ENCODE measurements at places on chromosomes 6 and 20.

GRCh38 chr6:827431-827830 lies 134.5 kb upstream of the EXOC2 start:
- DNase-seq: no peak

- no peak for DNase-seq
Observed at GRCh38 chr6:169968541-169969270, 217.3 kb downstream of the ERMARD start.

- no peak for DNase-seq
Observed at GRCh38 chr20:16611817-16612216, 38.6 kb upstream of the KIF16B start.

DNA sequence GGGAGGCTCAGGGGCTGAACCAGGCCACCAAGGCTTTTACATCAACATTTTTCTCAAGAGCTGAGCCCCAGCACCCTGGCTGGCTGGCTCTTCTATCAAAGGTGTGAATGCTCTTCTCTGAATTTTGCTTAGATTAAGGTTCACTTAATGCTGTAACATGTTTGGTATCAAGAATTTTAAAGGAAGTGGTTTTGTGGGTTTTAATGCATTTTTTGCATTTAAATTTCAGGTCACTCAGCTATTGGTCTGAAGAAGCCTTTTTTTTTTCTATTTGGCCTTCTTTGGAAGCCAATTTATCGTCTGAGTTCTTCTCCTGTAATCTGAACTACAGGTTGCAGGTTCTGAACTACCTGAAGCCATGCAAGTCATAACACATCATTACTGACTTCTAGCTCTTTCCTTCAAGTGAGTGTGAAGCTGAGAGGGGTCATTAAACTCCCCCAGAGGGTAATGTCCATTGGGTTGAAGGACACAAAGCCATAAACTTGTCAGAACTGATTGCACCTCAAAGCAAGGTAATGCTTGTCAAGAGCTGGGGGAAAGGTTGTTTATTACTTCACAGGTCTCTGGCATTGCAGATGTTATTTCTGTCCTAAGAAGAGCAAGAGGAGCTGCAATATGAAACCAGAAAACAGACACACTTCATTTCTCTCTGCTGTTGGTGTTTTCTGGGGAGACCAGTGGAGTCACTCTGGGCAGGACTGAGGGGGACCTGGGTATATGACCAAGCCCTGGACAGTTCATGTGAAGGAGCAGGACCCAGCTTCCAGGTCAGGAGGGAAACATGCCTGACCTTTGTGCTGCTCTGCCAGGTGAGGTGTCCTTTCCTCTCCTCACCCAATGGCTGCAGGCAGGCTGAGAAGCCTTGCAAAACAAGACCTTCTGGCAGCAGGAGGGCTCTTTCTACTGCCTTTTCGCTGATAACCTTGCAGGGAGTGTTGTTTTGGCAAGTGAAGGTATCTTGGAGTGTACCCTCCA lies 26.1 kb upstream of the NEDD9 start:
- DNase-seq: no peak

GRCh38 chr6:4913705-4914419 lies 90.0 kb downstream of the RPP40 start:
- DNase-seq: no peak

GRCh38 chr20:10728873-10729670 lies 55.3 kb upstream of the JAG1 start:
- no peak for DNase-seq

GRCh38 chr20:33211817-33212424 lies 5.2 kb upstream of the BPIFA3 start:
- DNase-seq: peak; percentile 16

GRCh38 chr20:39745380-39745779 lies 783.2 kb downstream of the DHX35 start:
- DNase-seq: no peak

- peak; percentile 69 for DNase-seq
Observed at GRCh38 chr6:80022803-80023202, 18.4 kb downstream of the TTK start.

- no peak for DNase-seq
Observed at GRCh38 chr20:16554766-16555543, 18.3 kb downstream of the KIF16B start.

DNA sequence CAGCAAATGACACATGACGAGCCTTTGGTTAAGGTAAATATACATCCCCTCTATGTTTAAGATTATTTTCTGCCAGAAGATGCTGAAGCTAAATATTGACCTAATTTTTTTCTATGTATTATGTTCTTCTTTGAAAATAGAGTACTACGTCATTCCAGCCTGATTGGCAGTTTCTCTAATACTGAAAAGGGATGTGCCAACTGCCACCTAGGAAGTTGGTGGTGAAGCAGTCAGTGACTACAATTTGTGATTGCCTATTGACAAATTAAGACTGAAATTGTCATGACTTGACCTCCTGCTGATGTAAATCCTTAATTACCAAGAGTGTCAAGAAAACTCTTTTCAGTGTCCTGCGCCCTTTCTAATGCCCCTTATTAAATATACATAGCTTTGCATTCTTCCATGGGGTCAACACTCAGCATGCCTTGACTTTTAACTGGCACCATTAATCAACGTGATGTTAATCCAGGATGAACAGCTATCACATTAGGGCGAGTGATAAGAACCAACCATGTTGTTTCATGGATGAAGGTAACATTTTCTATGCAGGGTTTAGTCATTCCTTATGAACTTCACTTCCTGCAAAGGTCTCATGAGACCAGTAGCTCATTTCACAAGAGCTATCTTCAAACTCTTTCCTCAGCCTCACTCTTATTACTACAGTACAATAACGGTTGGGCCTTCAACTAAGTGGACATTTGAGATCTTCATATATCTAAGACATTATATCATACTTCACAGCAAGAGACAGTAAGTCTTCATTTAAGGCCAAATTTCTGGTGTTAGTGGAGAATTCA lies 22.5 kb upstream of the SGK1 start:
- DNase-seq: no peak

- no peak for DNase-seq
Observed at GRCh38 chr6:53630533-53631226, 34.9 kb downstream of the KLHL31 start.

DNA sequence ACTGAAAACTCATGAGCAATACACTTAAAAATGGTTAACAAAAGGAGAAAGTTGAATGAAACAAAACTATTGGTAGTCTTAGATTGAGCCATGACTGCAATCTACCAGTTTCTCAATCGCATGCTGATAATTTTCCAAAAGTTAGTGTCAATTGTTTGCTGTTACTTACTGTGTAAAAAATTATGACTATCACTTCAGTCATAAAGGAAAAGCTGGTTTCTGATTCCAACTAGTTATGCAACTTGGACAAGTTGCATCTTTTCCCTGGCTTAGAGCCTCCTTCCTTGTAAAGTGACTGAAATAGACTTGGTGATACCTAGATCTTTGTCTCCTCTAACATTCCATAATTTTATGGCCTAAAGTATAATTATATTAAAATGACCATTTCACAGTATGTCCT lies 88.3 kb upstream of the PAK5 start:
- no peak for DNase-seq
